MCF 10A (cell line): ENCODE measurements at places on chromosomes 2 and 18. TPM values are rescaled to one million over a fixed set of nuclear protein-coding genes. Genes with fewer than 3 reads are reported as not detected.

Gene AQP12B
- total RNA-seq = not detected in 2 replicates

Gene ST6GAL2
- total RNA-seq = 0.34 and 0.68 TPM in 2 replicates

Gene MOCOS
- 69.1 and 81.1 TPM in 2 replicates for total RNA-seq

Gene TLX2
- not detected in 2 replicates for total RNA-seq

Gene PSD4
- total RNA-seq = 9.6 and 13.2 TPM in 2 replicates

Gene SLC9A2
- 0.05 and 0.09 TPM in 2 replicates for total RNA-seq

Gene ALKAL2
- total RNA-seq = not detected in 2 replicates

DNA sequence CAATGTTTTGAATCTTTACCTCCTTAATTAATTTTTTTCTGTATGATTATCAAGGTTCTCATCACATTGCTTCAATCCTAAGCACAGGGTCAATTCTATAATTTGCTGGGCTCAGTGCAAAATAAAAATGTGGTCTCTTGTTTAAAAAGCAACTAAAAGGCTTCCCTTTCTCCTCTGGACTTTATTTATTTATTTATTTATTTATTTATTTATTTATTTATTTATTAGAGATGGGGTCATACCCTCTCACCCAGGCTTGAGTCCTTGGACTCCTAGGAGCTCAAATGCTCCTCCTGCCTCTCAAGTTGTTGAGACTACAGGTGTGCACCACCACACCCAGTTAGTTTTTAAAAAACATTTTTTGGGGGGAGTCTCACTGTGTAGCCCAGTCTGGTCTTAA, 710.1 kb upstream of the REG3G start:
- H3K4me1 ChIP-seq = no peaks in the 10 kb centered on the region
- peaks cover 6% of the 10 kb centered on the region for H3K36me3 ChIP-seq
- H3K27ac ChIP-seq = no peak overlapping the region
- no peak for DNase-seq

- peaks cover 12% of the 10 kb centered on the region for H3K27me3 ChIP-seq
- no peak for DNase-seq
- no peak overlapping the region for H3K27ac ChIP-seq
- H3K4me3 ChIP-seq = no peak overlapping the region
- peaks cover 6% of the 10 kb centered on the region for H3K4me1 ChIP-seq
- no peaks in the 10 kb centered on the region for H3K36me3 ChIP-seq
Measured at GRCh38 chr18:23618862-23619387, 32.6 kb upstream of the NPC1 start.

- DNase-seq = no peak
- H3K4me3 ChIP-seq = no peak overlapping the region
- H3K27ac ChIP-seq = no peak overlapping the region
Measured at GRCh38 chr2:26174691-26175465, 2.0 kb downstream of the GAREM2 start.

DNA sequence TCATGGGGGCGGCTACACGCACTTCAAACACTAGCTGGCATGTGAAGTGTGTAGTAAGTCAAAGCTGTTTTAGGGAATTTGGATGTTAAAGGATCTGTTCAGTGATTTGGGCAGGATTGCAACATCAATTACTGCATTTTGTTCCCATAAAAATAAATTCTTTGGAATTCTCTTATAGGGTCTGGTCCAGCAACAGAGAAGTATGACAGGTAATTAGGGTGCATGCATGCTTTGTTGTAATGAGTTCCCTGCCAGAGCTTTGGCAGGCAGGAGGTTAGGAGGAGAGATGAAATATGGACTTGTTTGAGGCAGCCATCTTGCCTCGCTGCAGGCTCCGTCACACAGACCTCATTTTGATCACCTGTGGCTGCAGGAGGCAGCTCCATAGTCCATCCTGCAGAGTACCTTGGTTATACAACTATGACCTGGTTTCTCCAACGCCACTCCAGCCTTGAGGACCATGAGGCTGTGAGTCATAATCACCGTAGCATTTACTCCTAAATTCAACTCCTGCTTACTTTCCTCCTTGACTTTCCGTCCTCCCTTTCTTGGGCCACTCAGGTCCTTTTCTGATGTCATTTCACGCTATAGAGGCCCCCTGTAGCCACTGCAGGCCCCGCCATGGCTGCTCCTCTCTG, 26.5 kb upstream of the EML4 start:
- no peaks in the 10 kb centered on the region for H3K36me3 ChIP-seq
- H3K27me3 ChIP-seq = no peaks in the 10 kb centered on the region
- no peak for DNase-seq
- H3K4me1 ChIP-seq = peaks cover 35% of the 10 kb centered on the region

- no peaks in the 10 kb centered on the region for H3K27me3 ChIP-seq
- H3K4me1 ChIP-seq = peaks cover 27% of the 10 kb centered on the region
- no peak for DNase-seq
- peaks cover 90% of the 10 kb centered on the region for H3K36me3 ChIP-seq
- no peak overlapping the region for H3K4me3 ChIP-seq
Measured at GRCh38 chr18:9120796-9121195, 15.8 kb upstream of the ANKRD12 start.

DNA sequence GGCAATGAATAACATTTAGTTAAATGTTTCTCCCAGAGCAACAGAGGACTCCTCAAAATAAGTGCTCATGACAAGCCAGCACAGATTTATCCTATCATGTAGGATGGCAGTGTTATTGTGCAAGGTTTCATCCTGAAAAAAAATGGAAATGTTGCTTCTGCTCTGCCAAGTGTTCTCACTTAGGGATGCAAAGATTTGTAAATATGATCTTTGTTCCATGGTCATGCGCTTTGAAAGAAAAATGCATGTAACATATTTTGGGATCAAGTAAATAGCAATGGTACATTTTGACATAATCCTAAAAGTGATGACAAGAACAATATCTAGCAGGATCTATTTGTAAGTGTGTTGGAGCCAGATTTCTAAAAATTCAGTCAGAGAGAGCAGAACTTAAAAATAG, 229.5 kb upstream of the CCDC150 start:
- no peak overlapping the region for H3K27ac ChIP-seq
- no peak for DNase-seq
- H3K27me3 ChIP-seq = no peaks in the 10 kb centered on the region
- H3K4me1 ChIP-seq = no peaks in the 10 kb centered on the region

DNA sequence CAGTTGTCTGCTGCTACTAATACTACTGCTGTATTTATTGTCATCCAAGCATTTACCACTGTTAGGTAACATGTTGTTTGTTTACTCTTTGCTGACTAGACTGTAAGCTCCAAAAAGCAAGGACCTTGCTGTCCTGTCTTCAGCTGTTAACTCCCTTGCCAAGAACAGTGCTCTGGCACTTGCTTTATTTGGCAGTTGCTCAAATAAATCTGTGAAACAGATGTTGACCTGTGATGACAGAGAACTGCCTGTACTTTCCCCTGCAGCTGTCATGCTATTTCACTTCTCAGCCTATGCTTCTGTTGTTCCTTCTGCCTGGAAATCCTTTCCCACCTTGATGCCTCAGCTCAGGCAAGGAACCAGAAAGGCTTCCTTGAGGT, 181.2 kb downstream of the ATAD2B start:
- H3K27ac ChIP-seq = peak overlapping the region; percentile 65
- H3K4me1 ChIP-seq = peaks cover 20% of the 10 kb centered on the region
- no peak overlapping the region for H3K4me3 ChIP-seq
- peak; percentile 84 for DNase-seq

DNA sequence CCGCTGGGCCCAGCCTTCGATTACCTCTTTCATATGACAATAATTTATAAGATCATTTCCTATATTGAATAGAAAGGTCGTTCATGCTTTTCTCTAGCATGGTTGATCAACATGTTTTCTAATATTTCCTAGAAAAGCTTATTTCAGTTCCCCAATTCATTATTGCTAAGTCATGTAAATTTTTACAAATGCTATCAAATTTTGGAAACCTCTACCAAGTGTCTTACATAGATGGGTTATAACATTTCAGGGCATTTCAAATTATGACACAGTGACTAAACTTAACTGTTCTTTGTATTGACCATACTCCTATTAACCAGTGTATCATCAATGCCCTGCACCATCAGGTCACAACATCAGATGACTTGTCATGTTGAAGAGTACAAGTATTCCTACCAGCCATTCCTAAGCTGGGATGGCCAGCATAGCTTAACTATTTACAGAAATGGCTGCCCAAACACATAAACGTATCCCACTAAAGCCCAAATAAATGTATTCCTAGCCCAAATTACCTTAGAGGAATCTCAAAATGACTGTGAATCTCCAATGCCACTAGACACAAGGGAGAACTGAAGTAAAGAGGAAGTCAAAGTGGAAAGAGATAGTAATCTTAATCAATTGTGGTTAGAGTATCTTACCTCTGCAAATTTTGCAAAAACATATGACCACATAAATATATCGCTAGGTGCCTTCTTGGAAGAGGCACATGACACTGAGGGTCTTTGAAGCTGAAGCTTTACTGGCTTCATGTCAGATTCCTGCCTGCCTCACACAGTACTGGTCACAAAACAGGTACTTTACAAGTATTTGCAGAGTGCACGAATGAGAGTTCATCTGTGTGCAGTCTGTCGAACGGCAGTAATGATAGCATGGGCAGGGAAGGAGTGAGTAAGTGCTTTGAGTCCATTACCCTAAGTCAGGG, 87.3 kb upstream of the TLK1 start:
- H3K4me3 ChIP-seq = no peak overlapping the region
- no peak overlapping the region for H3K27ac ChIP-seq
- DNase-seq = no peak
- H3K27me3 ChIP-seq = no peaks in the 10 kb centered on the region

DNA sequence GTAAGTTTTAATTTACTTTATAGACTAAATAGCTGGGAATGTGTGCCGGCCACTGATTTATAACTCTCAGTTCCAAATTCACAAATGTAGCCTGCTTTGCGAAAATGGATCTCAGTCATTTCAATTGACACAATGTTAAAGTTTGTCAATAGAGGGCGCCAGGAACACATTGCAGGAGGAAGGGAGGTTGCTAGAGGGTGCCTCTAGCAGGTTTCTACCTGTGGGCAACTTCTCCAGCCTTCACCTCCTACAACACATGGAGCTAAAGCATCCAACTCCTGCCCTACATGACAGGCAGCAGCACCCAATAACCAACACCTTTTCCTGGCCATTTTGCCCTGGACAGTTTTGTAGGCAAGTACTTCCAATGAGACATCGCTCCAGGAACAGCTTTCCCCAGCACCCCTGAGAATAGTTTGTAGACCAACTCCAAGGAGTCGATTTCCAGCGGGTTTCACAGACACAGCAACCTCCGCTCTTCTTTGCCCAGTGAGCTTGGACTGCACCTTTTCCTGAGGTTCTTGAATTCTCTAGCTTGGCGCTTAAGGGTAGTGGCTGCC, 784.8 kb upstream of the CDH2 start:
- no peak overlapping the region for H3K4me3 ChIP-seq
- H3K4me1 ChIP-seq = peaks cover 4% of the 10 kb centered on the region
- H3K36me3 ChIP-seq = no peaks in the 10 kb centered on the region
- DNase-seq = peak; percentile 62
- no peak overlapping the region for H3K27ac ChIP-seq

- H3K4me3 ChIP-seq = no peak overlapping the region
- H3K36me3 ChIP-seq = no peaks in the 10 kb centered on the region
- DNase-seq = no peak
- H3K4me1 ChIP-seq = no peaks in the 10 kb centered on the region
- no peak overlapping the region for H3K27ac ChIP-seq
- H3K27me3 ChIP-seq = no peaks in the 10 kb centered on the region
Measured at GRCh38 chr2:52613064-52613463, 1154.5 kb upstream of the CHAC2 start.

DNA sequence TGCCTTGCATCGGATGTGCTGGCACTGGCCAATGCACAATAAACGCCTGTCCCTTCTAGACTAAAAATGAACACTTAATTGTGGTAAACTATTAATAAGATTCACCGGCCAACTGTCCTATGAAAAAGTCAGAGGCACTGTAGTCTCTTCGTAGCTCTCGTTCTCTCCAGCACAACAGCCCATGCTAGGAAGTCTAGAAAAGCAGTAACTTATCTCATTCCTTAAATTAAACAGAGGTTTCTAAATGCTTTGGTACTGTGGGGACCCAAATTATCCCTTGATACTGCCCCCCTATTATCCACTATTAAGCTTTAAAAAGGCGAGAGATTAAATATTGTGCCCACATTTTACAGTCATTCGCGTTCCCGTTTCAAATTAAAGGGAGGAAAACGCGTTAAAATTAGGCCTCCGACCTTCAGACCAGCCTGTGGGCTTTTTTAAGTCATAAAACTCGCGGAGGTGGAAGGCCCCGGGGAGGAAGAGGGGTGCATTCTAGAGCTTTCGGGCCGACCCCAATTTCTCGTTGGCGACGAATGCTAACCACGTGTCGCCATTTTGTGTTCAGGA, 1.5 kb upstream of the PCBP1 start:
- peak overlapping the region; percentile 94 for H3K4me3 ChIP-seq
- H3K36me3 ChIP-seq = peaks cover 48% of the 10 kb centered on the region
- peak; percentile 11 for DNase-seq
- no peaks in the 10 kb centered on the region for H3K27me3 ChIP-seq
- H3K4me1 ChIP-seq = peaks cover 38% of the 10 kb centered on the region

DNA sequence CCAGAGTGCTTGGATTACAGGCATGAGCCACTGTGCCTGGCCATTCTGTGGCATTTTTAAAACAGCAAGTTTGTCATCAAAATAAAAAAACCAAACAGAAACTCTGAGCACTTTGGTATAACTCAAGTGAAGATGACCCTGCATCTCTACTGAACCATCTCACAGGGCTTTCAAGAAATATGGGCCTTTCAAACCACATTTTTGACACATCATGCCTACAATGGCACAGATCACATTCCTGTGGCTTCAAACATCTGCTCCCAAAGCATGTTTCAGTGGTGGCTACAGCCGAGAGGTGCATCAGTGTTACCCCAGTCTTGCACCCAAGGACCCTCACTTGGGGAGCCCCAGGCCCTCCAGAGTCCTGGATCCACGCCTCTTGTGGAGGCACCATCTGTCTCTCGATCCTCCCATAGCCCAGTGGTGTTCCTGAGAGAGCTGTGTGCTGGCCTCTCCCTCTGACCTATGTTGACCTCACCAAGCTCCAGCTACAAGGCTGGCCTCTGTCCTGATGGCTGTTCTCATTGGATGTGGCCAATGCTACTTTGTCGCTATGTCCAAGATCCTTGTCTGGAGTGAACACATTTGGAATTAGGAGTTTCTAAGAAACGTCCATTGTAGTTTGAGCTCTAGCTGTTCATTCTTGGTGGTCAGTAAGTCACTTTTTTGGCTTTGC, 55.2 kb upstream of the RALBP1 start:
- no peak overlapping the region for H3K27ac ChIP-seq
- H3K4me3 ChIP-seq = no peak overlapping the region

- H3K36me3 ChIP-seq = no peaks in the 10 kb centered on the region
- no peak overlapping the region for H3K27ac ChIP-seq
- no peak for DNase-seq
- peaks cover 41% of the 10 kb centered on the region for H3K27me3 ChIP-seq
Measured at GRCh38 chr2:203871371-203871983, 3.9 kb downstream of the CTLA4 start.

GRCh38 chr2:95007822-95008221, 17.7 kb upstream of the MAL start:
- H3K27me3 ChIP-seq = peaks cover 23% of the 10 kb centered on the region
- H3K4me1 ChIP-seq = peaks cover 4% of the 10 kb centered on the region
- no peak for DNase-seq
- H3K27ac ChIP-seq = no peak overlapping the region
- H3K4me3 ChIP-seq = no peak overlapping the region
